ENCODE measurements at places on chromosomes 16 and 17.

GRCh38 chr17:44919885-44920564 lies 4.7 kb upstream of the GFAP start:
- DNase-seq, result no peak

- DNase-seq, result no peak
Observed at GRCh38 chr16:52212841-52213240, 334.1 kb downstream of the TOX3 start.

DNA sequence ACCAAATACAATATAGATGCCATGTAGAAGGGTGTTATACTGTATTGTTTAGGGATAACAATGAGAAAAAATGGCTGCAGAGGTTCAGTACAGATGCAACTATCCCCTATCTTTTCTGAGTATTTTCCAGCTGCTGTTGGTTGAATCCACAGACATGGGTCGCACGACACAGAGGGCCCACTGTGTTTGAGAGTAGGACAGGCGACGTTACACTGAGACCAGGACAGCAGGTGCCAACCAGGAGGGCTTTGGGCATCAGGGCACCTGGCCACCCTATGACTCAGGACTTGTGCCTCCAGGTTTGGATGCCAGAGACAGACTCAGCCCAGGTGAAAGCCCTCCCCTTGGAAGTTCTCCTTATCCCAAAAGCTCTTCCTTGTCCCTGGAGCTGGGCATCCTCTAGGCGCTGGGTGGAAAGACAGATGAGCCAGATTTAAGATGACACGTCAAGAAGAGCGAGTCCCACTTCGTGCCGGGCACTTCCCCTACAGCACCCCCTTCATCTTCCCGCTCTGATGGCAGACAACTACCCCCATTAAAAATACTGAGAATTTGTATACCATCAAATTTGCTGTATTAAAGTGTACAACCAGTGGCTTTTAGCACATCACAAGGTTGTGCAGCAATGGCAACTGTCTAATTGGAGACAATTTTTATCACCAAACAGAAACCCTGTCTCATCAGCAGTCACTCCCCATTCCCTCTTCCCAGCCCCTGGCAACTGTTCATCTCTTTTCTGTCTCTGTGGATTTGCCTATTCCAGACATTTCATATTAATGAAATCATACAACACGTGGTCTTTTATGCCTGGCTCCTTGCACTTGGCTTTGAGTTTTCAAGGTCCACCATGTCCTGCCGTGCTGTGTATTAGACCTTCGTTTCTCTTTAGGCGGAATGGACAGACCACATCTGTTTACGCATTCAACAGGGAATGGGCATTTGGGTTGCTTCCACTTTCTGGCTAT lies 30.6 kb downstream of the TNFRSF13B start:
- DNase-seq, result no peak

DNA sequence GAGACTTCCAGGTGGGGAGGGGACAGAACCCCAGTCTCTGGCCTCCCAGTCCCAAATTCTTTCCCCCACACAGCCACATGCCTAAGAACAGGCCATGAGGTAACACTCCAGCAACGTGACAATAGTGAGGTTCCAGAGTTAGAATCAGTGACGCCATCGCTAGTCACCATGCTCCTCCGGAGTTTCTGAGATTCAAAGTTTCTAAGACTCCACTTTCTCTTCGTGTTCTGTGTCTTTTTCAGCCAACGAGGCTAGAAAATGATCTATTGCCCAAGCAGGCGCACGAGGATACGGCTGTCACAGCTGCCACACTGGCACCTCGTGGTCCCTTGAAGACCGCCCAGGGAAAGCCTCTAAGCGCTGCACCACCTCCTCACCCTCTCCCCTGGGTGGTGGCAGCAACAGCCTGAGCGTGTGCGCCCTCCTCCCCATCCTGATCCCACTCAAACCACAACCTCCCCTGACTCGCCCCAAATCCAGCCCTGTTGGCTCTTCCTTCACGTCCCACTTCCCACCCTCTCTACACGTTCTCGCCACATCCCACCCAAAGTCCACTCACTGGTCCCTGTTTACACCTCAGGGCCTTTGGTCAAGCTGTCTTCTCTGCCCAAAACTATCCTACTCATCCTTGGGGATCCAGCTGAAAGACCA lies 1.0 kb downstream of the MCRIP1 start:
- DNase-seq, result peak; percentile 24

GRCh38 chr16:56068314-56068713 lies 123.0 kb upstream of the GNAO1 start:
- no peak for DNase-seq

DNA sequence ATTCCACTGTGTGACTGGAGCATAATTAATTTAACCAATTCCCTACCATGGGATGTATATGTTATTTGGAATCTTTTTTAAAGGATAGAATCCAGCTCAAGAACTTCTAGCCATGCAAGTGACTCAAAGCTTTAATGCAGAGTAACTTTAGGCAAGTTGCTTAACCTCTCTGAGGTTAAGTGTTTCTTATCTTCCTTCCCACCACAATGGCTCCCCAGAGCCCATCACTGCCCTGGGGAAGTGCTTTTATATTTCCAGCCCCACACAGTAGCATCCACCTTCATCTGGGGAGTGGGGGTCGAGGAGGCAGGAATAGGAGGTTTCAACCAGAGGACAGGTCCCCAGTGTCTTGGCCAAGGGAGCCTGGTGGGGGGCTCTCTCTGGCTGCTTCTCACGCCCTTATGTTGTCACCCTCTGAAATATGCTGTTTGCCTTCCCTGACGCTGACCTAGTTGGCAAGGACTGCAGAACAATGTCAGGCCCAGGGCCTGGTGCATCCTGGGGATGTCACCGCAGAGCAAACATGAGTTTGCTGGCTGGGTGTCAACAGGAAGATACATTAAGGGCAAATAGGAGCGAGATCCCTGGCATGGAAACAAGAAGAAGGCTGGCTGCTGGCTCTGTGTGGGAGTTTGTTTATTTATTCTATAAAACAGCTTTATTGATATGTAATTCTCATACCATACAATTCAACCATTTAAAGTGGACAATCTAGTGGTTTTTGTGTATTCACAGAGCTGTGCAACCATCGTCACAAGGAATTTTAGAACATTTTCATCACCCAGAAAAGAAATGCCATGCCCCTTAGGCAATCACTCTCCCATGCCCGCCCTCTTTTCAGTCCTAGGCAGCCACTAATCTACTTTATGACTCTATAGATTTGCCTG lies 46.6 kb upstream of the WSB1 start:
- DNase-seq, result no peak

DNA sequence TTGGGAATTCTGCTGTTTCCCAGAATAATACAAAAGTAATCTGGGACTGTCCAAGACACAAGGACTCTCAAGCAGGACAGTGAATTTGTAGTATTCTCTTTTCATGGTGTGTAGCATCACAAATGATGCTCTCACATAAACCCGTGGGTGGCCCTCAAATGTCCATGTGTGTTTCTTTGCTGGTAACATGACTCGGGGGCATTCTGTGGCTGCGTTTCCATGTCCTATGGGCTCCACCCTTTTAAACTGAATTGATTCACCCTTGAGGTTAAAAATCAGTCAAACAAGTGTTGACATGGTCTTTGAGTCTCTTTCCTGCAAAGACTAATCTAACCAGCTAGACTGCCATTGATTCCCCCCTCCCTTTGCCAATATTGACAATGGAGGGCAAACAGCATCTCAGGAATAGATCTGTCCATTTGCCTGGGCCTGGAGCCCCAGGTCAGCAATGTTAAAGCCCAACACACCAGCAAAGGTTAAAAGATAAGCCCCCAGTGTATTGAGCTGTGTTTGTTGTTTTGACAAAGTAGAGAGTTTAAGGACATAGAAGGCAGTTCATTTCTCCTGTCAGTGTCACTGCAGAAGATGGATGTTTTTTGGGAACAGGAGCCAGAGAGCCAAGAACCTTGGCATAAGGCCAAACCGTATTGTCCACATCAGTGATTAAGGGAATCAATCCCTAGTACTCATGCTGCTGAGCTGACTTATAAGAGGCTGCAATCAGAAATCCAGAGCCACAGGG lies 117.1 kb upstream of the COX10 start:
- DNase-seq, result no peak

DNA sequence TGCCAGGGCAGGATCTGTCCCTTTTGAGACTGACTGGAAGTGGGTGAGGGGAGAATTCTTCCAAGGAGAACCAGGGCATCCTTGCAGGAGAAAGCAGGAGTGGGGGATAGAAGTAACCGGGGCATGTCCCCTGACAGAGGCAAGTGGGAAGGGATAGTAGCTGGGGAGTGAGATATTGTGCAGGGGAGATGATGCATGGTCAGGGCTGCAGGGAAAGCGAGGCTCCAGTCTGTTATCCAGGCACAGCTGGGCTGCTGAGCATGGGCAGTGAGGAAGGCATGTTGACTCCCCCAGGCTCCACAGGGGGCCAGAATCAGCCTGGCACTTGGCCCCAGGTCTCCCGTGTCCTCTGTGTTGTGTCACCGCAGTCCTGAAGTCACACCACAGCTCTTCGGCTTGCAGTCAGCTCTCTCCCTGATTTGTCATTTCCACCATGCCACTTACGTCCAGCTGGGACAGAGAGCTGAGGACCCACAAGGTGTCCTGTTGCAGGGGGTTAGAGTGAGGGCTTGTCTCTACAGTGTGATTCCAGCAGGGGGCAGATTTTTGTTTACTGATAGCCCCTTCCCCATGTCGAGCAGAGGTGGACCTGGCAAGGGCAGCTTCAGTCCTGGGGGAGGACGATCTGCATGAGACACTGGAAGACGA lies 40.9 kb downstream of the B9D1 start:
- no peak for DNase-seq

GRCh38 chr17:77400445-77400870 lies 259.7 kb downstream of the SEC14L1 start:
- DNase-seq, result peak; percentile 65

GRCh38 chr17:76027159-76027839 lies at the start of gene EVPL:
EVPL (minus strand) TSS chr17:76027306; CDS start chr17:76027198, 108 bp downstream.
- no peak for DNase-seq

- no peak for DNase-seq
Observed at GRCh38 chr16:53605831-53606400, 97.7 kb downstream of the RPGRIP1L start.

GRCh38 chr16:58016840-58017446 lies 8.6 kb upstream of the MMP15 start:
- DNase-seq, result no peak

GRCh38 chr16:75114946-75115825 lies 1.4 kb downstream of the LDHD start:
- DNase-seq, result no peak

DNA sequence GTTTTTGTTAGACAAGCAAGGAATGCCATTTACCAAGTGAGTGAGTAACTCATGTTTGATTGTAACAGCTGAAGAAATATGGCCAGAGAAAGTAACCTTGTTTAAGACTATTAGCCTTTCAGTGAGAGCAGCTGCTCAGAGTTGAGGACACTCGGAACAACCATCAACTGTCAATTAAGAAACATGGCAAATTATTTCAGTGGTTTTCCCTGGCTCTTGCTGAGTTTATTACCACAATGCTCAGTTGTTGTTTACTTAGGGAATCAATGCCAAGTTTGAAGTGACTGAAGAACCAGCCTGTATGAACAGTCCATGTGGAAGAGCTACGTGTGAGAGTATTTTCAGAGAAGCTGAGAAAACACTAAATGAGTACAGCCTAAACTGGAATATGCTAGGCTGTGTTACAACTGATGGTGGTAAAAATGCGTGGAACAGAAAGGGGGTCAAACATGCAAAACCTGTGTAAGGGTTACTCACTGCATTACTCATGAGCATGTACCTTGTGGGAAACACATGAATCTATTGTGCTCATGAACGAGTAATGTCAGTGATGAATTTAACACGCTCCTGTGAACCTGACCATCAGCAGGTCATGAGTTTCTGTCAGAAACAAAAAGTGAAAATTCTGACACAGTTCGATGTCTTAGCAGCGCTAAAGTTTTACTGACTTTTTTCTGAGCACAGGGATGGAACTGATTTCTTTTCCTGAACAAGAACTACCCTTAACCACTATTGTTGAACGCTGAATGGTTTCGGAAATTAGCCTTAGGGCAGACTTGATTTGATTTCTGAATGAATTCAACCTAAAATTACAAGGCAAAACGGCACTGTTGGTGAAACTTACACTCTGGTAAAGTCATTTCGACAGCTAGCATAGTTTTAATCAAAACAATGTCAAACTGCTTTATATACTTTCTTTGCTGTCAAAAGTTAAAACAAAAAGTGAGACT lies 33.5 kb downstream of the GNA13 start:
- DNase-seq, result no peak

DNA sequence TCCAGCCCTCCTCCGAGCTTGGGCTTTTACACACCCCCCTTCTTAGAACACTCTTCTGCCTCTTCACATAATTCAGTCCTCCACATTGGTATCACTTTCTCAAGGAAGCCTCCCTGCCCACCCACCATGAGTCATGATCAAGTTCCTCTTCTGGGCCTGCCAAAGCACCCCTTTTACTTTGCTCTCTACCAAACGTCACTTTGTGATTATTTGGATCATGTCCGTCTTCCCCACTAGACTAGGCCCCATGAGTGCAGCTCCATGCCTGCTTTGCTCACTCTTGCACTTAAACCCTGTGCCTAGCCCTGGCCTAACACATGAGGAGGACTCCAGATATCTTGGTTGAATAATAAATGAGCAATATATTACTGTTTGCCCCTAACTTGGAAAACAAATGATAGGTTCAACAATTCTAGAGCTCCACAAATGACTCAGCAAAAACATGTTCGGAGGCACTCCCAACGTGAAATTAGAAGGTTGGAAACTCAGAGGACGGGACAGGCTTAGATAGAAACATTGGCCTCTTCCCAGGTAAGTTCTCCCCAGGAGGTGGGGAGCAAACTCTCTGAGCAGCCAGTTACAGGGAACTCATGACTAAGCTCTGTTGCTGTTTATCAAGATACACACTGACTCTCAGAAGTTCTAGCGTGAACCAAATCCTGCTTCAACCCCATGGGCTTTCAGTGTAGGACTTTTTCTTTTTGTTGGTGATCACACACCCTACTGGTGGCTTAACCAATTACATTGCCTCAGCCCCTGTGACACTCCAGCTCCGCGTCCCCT lies 28.3 kb downstream of the G6PC1 start:
- DNase-seq, result no peak

GRCh38 chr17:72913142-72913682 lies 179.3 kb downstream of the SLC39A11 start:
- DNase-seq, result no peak

- no peak for DNase-seq
Observed at GRCh38 chr17:59431601-59432000, 100.1 kb downstream of the YPEL2 start.

DNA sequence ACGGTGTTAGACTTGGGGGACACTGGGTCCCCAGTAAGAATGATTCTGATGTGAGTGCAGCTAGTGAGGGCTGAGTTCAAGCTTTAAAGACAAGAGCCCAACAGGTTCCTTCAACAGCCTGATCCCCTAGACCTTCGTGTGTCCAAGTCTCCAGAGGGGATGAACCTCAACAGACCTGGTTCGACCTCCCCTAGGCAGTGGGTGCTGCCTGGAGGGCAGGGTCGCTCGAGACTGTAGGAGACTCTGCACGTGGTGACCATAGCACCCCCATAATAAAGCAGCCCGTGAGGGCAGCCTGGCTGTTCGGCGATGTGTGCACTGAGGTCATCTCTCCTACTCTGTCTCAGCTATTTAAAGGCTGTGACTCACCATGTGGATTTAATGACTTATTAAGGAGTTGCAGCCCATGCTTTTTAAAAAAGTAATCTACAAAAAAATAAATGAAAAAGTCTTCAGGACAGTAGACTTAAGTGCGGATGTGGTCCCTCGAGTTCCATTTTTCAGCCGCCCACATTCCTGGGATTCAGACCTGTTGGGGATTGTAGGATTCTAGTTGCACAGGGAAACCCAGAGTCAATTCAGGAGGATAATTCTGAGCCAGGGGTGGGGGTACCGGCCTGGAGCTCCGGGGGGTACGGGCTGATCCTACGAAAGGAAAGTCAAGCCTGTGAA lies 23.4 kb upstream of the METRNL start:
- no peak for DNase-seq

GRCh38 chr16:3656491-3657468 lies 2.3 kb downstream of the DNASE1 start:
- no peak for DNase-seq

GRCh38 chr16:1976216-1976520 lies 4.3 kb downstream of the TBL3 start:
- DNase-seq, result no peak
